ENCODE measurements at places on chromosomes 5 and 9.

DNA sequence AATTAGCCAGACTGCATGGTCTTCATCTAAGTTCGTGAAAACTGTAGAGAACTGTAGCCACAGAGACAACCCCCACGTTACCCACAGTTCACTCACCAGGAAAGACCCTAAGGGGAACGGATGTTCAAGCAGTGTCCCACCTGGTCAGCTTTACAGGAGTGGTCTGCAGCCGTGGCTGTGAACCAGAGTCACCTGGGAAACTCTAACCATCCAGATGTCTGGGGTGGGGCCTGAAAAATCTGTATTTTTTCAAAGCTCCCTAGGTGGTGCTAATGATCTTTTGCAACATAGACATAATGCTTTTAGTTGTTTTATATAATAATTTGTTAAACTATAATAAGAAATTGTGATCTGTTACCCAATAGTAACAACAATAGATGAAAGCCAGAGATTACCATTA lies 47.7 kb upstream of the ANGPTL2 start:
- no peak for DNase-seq

DNA sequence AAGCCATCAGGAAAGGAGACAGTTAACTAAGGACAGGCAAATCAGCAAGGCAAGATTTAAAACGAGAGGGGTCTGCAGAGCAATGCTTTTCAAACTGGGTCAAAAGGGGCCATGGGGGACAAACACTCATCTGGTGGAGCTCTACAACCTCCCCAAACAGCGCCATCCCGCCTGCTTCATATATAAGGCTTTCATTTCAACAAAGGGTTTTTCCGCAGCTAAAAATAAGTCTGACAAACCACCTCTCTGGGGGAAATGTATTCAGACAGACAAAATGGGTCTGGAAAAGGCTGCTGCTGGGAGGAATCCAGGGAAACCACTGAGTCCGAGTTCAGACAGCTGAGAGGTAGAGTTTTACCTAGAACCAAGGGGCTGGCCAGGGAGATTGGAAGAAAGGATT lies 8.3 kb upstream of the SEPTIN8 start:
- no peak for DNase-seq

DNA sequence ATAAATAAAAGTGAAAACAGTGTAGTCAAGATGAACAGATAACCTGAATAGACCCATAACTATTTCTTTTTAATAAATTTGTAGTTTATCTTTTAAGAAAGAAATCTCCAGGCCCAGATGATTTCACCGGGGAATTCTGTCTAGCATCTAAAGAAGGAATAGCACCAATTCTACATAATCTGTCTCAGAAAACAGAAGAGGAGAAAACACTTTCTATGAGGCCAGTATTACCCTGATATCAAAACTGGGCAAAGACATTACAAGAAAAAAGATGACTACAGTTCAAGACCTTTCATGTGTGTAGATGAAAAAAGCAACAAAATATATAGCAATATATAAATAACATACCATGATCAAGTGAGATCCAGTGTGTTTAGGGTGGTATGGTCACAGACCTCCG lies 31.4 kb downstream of the TTC23L start:
- no peak for DNase-seq

DNA sequence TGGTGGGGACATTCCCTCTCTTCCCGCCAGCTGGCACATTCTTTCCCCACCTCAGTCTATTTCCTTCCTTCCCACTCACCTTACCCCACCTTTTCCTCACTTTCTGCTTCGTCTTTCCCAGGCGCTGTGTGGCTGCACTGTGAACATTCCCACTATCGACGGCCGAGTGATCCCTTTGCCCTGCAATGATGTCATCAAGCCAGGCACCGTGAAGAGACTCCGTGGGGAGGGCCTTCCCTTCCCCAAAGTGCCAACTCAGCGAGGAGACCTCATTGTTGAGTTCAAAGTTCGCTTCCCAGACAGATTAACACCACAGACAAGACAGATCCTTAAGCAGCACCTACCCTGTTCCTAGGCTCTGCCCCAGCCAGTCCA lies 7.3 kb downstream of the DNAJB5 start:
- no peak for DNase-seq

DNA sequence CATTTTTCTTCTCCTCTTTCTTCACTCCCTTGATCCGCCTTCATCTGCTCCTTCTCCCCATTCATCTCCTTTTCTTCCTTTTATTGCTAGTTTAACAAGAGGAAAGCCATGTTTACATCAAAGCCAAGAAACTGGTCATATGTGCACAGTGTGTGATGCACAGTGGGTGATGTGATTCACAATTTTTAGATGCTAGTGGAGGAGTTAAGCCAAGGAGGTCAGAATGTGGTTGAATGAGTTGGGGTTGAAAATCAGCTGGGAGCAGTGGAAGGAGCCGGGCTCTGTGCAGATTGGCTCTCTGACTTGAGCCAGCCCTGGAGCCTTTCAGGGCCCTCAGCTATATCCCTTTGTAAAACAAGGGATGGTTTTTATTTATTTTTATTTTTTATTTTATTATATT lies 7.3 kb downstream of the ACER2 start:
- no peak for DNase-seq

- no peak for DNase-seq
These were observed 85.6 kb downstream of the PTTG1 start for GRCh38 chr5:160507221-160507721.

GRCh38 chr5:83589786-83590185 lies 118.2 kb downstream of the VCAN start:
- no peak for DNase-seq

GRCh38 chr9:126157826-126158587 lies 168.6 kb upstream of the MVB12B start:
- DNase-seq: no peak

DNA sequence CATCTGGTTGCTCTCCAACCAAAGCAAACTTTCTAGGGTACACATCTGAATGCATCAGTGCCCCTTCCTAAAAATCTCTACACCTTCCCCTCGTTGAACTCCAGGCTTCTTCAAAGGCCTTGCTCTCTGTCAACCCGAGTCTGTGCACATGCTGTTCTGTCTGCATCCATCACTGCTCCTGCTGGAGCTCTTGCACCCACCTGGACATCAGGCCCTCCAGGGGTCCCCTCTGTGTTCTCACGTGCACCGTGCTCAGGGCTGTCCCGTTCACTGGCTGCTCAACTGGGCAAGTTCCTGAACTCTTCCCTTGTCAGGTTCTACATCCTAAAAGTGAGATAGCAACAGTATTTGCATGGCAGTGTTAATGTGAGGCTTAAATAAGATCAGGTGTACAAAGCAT lies 62.7 kb upstream of the ANGPTL2 start:
- DNase-seq: no peak

DNA sequence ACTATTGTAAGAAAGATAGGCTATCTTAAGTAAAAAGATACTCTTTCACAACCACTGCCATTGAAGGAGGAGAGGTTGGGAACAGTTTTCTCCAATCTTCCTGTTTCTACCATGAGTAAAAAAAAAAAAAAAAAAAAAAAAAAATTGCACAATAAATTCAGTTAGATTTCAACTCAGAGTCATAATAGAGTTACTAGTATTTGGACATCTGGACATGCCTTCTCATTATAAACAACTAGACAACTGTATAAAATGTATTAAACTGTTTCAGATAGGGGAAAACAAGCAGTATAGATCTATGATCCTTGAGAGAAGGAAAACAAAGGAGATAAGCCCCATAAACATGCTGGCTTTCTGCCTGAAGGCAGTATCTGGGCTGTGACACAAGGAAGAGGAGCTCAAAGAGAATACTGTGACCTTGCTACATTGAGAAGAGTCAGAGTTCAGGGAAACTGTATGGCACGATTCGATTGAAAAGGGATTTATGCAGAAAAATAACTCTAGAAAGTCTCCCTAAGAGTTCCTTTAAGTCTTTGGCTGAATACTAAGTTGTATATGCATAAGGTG lies 249.2 kb upstream of the POU5F2 start:
- DNase-seq: no peak

DNA sequence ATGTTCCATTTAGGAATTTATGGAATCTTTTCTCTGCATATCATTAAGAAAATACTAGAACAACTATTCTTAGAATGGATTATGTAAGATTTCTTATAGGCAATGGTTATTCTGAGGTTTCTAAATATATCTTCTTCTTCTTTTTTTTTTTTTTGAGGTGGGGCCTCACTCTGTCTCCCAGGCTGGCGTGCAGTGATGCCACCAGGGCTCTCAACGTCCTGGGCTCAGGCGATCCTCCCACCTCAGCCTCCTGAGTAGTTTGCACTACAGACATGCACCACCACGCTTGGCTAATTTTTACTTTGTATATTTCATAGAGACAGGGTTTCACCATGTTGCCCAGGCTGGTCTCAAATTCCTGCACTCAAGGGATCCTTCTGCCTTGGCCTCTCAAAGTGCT lies 137.2 kb downstream of the SREK1 start:
- no peak for DNase-seq

GRCh38 chr9:71562140-71562539 lies 206.2 kb downstream of the CEMIP2 start:
- no peak for DNase-seq

DNA sequence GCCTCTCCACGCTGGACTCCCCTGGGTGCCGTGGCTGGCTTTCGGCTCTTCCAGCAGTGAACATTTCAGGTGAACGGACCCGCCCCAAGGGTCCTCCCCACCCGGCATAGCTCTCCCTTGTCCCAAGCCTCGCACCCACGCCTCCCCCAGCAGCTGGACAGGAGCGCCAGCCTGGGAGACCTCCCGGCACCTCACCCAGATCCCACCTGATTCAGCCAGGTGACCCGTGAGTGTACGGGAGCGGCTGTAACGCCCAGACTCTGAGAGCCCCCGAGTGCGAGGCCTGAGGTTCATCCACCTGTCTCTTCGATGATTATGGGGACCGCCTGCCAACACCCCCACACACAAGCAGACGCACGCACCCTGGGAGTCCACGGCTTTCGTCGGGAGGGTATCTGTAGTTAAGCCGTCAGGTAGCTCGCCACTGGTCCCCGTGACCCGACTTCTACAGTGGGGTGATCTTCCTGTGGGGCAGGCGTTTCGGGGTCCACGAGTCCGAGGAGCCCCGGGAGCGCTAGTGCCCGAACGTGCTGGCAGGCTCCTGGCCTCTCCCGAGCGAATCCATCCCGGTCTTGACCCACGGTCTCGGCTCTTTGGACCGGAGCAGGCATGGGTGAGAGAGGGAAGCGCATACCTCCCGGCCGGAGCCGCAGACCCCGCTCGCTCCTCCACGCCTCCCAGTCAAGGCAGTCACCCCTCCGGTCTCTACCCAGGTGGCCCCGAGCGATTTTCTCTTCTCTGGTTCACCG lies 14.9 kb downstream of the TRIM7 start:
- DNase-seq: no peak

DNA sequence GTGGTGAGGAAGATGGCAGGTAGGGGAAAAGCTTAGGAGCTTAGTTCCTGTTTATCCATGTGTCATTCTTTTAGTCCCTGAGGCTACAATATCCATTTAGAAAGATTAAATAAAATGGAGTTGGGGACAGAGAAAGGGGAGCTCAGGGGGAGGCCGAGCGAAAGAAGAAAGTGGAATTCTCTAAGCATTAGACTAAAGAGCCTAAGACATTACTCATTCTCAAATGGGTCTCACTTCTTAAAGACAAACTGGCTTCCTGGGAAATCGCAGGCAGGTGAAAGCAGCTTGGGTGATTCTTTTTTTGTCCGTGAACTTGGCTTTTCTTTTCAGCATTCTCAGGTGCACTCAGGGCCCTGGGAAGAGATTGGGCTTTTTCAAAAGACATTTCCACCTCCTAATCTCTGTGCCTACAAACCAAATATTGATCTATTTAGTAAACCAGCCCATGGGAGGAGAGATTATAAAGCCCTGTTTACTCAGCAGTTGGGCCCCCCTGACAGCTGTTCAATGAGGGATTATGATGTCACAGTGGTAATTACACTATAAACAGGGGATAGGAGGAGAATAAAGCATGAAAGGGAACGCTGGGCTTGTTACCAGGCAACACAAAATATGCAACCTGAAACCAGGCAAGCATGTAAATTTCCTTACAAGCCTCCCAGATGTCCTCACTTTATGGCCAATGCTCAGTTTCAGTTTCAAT lies 584.0 kb downstream of the ACTL7B start:
- no peak for DNase-seq

DNA sequence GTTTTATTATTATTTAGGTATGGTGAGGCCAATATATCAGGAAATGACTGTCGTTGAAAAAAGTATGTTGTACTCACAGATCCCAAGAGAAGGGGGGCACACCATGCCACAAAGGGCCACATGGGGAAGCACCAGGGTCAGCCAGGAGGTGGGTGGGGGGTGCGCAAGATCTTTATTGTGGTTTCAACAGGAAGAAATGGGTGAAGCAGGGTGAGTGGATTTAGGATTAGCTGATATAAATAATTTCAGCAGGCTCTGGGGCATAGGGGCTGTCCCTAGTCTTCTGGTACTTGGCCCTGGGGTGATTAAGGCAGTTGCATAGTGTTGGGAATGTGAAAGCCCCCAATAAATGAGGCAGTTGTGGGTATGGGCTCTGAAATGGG lies 8.6 kb downstream of the PDCD1LG2 start:
- DNase-seq: no peak

- DNase-seq: no peak
These were observed 288.3 kb upstream of the MPDZ start for GRCh38 chr9:13567833-13568232.

DNA sequence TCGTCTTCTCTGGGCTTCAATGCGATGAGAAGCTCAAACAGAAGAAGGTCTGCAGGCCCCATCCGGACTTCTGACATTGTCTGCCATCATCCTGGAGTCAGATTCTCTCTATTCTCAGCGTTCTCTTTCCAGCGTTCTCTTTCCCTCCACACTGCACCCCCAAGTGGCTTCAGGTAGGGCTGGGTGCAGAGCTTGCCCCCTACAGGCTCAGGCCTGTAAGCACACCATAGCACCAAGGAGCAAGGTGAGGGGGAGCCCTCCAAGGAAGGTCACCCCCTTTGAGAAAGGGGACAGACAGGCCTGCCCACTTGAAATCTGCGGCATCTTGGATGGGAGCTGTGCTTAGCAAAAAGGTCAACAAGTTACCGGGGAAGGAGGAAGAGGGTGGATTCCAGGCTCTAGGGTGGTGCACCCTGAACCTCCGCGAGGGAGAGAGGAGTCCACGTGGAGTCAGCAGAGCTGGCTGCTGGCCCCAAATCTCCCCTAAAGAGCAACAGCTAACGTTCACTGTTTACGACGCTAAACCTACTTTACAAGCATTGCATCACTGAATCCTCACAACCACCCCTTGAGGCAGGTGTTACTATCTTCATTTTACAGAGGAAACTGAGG lies 27.5 kb downstream of the GPX3 start:
- DNase-seq: peak; percentile 4

GRCh38 chr5:179345433-179346321 lies at the start of gene ADAMTS2:
Gene ADAMTS2, minus strand, starts transcription at chr5:179345461. Its CDS starts 133 bp downstream, at chr5:179345328.
- DNase-seq: peak; percentile 5

GRCh38 chr9:965497-965896 lies 11.0 kb upstream of the DMRT3 start:
- DNase-seq: no peak

DNA sequence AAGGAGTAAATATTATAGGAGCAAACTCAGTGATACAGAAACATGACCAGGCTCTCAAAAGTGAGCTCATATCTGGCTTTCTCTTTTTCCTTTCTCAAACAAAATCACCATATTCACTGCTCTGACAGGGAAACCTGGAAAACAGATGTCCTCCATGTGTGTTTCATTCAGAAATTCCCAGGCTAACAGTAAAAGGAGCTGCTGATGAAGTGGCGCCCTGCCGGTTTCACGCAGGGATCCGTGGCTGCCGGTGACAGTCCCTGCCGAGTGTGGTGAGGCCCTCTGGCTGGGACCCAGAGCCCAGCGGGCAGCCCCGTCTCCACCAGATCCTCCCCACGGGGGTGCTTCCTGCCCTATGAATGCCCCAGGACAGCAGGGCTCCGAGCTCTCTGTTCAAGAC lies 208.1 kb downstream of the GNA14 start:
- DNase-seq: no peak

- no peak for DNase-seq
These were observed 235.7 kb upstream of the ADAMTSL1 start for GRCh38 chr9:18238254-18238653.

- DNase-seq: no peak
These were observed 257.7 kb downstream of the IRX1 start for GRCh38 chr5:3853362-3853761.
